ENCODE measurements at places on chromosomes 2 and 18.

GRCh38 chr18:55420665-55421307 is 167.2 kb downstream of the TCF4 start:
- DNase-seq = no peak

DNA sequence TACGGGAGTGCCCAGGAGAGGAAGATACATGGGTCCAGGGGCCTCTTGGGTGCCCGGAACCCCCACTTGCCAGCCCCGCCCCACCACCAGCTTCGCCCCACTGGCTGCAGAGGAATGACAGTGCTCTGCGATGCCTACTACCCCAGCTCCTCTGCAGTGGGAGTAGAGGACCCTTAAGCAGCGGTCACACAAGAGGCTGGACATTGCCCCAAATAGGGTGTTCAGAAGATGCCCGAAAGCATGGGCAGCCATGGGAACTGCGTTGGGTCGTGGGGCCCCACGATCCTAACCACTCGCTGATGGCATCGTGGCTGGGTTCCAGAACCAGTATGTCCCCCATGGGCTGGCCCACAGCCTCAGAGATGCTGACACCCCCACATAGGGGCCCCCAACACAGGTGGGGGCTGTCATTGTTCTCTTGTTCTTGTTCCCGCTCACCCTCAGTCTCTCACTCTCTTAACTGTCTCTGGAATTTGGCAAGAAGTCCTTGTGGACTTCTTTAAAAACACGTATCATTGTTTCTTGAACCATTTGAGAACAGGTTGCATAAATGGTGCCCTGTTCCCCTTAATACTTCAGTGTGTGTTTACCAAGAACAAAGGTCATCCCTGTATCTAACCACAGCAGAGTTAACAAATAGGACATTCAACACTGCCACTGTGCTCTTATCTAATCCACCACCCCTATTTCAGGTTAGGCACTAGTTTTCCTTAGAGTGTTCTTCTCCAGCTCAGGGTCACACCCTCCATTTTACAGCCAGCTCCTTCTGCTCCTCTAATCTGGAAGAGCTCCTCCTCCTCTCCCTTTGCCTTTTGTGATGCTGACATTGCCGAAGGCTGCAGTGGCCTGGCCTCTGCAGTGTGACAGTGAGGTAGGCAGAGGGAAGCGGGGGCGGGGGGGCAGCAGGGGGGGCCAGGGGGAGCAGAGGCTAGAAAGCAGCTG is 76.3 kb downstream of the STPG4 start:
- no peak for DNase-seq

GRCh38 chr2:105782646-105783045 is 37.9 kb downstream of the NCK2 start:
- DNase-seq = no peak

- DNase-seq = no peak
Measured at GRCh38 chr2:192877159-192877558, 682.4 kb upstream of the TMEFF2 start.

GRCh38 chr2:232328516-232329460 is 49.8 kb upstream of the ALPP start:
- DNase-seq = peak; percentile 22

GRCh38 chr2:26584656-26585055 is 56.5 kb downstream of the CIB4 start:
- DNase-seq = no peak

GRCh38 chr2:191030521-191031154 is 16.7 kb upstream of the STAT1 start:
- no peak for DNase-seq

DNA sequence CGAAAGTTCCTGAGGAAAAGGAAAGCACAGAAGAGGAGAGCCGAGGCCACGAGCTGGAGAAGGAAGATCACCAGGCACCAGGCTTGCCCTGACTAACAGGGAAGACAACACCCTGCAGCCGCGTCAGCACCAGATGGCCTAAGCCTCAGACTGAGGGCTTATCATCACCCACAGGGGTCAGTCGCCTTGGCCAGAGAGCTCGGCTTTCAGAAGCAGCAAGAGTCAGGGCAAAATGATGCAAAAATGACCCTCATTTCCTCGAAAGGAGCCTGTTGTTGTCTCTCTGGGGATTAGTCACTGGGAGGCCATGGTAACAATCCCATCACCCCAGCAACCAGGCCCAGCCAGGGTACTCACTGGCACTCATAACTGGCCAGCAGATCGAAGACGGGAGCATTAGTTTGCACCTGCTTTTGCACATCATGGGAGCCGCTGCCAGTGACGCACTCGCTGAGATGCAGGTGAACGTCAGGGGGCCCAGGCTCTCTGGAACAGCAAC is 42.7 kb upstream of the ZFP36L2 start:
- no peak for DNase-seq

DNA sequence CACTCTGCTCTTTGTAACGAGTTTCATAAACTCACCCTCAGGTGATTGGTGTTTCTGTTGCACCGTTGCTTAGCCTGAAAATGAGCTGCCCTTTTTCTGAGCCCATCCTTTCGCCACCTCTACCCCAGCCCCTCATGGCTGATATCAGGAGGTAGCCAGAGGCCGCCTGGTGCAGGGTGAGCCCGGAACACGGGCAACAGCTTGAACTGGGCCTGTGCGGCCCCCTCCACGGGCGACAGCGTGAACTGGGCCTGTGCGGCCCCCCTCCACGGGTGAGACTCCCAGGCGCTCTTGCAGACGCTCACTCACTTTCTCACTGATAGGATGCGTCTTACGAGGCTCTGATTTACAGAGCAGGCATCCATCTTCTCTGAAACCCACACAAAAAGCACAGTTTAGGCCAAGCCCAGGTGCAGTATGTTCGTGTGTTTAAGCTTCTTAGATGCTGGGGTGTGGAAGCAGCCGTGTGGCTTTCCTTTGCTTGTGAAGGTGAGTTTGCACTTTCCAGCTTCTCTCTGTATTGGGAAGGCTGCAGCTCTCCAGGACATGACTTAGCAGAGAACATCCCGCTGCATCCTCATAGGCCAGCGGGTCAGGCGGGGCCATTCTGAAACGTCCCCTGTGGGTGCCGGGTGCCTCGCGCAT is 83.5 kb downstream of the NFATC1 start:
- DNase-seq = no peak

DNA sequence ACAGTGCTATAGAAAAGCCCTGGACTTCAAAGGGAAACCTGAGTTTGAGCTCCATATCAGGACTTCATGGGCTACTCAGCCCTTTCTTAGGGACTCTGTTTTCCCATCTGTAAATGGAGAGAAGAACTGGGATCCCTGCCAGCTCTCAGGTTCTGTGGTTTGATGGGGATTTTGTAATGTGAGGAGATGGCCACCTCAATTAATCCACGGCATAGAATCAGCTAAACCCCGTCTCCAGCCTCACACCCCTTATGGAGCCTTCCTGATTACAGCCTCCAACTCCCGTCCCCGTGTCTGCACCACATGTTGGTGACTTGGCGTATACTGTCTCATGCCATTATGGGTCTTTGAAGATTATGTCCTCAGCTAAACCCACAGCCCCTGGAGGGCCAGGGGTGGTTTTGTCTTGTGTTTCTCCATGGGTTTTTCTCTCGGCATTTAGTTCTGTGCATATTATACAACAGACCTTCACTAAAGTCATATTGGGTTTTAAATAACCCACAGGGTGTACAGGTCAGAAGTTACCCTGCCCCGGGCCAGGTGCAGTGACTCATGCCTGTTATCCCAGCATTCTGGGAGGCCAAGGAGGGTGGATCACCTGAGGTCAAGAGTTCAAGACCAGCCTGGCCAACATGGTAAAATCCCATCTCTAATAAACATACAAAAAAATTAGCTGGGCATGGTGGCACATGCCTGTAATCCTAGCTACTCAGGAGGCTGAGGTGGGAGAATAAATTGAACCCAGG is 63.8 kb upstream of the PPP1CB start:
- no peak for DNase-seq

- peak; percentile 17 for DNase-seq
Measured at GRCh38 chr18:74492259-74492658, 3.9 kb upstream of the CNDP2 start.

- DNase-seq = no peak
Measured at GRCh38 chr2:27053321-27053720, 1.9 kb downstream of the AGBL5 start.
